ENCODE measurements at places on chromosomes 11 and 22. TPM values are rescaled to one million over a fixed set of nuclear protein-coding genes. Genes with fewer than 3 reads are reported as not detected.

NCAM1 gene
- 205 TPM for total RNA-seq

FERMT3 gene
- 5.7 TPM for total RNA-seq

- DNase-seq: no peak
Measured at GRCh38 chr11:128291835-128292234, 295.5 kb downstream of the ETS1 start.

- DNase-seq: no peak
Measured at GRCh38 chr22:20582520-20583361, 75.3 kb downstream of the MED15 start.

DNA sequence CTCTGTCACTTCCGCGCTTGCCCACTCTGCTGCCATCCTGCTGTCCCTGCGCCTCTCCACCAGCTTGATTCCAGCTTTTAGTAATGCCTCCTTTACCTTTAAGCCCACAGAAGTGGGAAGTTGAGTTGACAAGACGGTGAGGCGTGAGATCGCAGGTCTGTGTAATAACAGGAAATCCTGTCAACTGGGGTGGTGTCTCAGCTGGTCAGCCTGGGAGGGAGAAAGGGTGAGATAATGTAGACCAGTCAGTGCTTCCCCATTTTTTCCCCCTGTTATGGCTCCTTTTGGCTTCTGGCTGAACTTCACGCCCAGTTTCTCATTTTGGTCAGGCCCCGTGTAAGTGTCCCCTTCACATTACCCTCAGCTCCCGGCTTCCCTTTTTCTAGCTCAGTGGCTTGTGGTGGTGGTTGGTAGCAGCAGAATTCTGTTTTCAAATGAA lies 98.9 kb downstream of the TRAF6 start:
- no peak for DNase-seq

- no peak for DNase-seq
Measured at GRCh38 chr11:12083380-12083779, 27.0 kb upstream of the MICAL2 start.

GRCh38 chr22:17570851-17571631 lies 7.7 kb downstream of the SLC25A18 start:
- peak; percentile 91 for DNase-seq

- no peak for DNase-seq
Measured at GRCh38 chr11:131146827-131147490, 223.5 kb upstream of the NTM start.

DNA sequence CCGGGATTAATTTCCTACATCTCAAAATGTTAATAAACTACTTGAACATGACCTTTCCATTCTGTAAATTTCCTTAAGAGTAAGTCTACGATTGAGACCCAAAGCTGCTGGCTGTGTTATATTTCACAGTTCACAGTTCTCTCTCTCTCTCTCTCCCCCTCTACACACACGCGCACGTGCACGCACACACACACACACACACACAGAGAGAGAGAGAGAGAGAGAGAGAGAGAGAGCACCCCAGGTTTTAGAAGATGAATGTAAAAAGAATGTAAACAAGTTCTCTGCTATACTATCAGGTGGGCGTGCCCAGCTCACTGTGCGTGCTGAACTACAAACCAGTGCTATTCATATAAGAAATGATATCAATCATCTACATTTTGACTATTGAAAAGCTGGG lies 3.3 kb downstream of the BDNF start:
- no peak for DNase-seq

DNA sequence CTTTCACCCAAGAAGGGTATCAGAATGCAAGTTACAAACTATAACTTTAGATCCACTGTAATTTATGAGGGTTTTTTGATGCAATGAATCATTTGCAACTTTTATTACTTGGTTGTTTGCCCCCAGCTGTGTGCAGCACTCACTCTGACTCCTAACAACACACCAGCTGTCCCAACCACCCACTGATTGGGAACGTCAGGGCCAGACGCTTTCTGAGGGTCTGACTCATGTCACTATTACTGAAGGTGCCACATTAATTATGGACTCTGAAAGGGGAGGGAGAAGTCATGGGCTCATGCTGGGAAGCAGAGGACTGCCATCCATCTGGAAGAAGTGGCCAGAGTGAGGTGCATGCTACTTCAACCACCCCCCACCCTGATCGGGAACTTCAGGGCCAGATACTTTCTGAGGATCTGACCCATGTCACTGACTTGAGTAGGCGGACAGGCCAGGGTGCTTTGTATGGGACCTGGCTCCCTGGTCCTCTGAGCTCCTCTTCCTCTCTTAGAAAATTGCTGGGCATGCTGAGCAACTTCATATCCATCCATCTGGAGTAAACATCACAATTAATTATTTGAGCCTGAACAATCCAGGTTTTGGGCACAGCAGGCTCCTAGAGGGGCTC lies 44.9 kb upstream of the DRD2 start:
- DNase-seq: no peak

- DNase-seq: no peak
Measured at GRCh38 chr22:35575116-35575748, 34.6 kb downstream of the RASD2 start.

DNA sequence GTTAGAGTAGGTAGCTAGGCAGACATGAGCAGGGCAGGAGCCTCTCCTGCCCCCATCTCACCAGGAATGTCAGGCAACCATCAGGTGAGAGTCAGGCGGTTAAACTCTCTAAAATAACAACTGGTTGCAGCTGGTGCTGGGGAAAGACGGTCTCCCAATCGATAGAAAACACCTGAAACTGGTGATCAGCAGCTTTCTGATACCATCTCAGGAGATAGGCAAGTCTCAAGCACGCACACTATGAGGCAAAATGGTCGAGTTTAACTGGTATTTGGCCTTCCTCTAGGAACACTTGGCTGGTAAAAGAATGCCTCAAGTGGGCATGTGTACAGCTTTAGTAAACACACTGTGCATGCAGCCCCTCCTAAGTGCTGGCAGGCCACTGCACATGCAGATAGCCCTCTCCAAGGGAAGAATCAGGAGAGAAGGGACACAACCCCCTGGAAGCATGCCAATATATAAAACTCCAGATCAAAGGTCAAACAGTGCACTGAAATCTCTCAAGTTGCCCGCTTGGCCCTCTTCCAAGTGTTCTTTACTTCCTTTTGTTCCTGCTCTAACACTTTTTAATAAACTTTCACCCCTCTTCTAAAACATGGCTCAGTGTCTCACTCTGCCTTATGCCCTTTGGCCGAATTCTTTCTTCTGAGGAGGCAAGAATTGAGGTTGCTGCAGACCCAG lies 88.7 kb downstream of the USP35 start:
- no peak for DNase-seq

- no peak for DNase-seq
Measured at GRCh38 chr11:3102641-3102921, 45.4 kb upstream of the CARS1 start.

DNA sequence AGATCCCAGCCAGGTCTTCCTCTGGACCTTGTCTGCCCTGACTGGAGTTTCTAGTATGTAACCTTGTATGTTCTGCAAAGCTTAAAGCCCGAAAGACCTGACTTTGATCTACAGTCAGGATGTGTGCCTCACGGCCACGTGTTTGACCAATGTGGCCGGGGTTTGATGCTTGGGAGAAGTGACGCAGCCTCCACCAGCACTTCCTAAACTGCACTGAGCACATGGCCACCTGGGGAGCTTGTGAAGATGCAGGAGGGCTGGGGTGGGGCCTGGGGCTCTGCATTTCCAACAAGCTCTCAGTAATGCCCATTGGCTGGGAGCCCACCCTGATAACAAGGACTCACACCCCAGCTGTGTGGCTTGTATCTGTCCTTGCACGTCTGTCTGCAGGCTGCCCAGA lies 53.2 kb downstream of the NAT10 start:
- no peak for DNase-seq

Data from spinal cord (tissue), 10 donors.